Fibroblast of upper back skin (primary cell): ENCODE measurements at places on chromosomes 13 and 19.
A peak's percentile ranks its signal among the peaks of the same experiment; 100 is the strongest.

- DNase-seq, result peak; percentile 41
Measured at GRCh38 chr19:45591004-45591637, 6.5 kb upstream of the OPA3 start.

- no peak for DNase-seq
Measured at GRCh38 chr13:75506018-75506417, 24.0 kb upstream of the TBC1D4 start.

DNA sequence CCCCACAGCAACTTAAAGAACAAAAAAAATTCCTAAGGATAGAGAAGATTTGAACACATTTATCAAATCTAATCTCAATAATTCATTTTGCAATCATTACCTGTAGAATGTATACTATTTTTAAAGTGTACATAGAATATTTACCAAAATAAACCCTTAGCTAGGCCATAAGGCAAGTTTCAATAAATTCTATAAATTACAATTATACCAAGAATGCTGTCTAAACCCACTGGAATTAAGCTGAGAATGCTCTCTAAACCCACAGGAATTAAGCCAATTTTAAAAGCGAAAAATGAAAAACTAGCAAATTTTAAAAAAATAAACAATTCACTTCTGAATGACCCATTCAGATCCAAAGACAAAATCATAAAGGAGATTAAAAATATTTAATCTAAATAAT, 540.4 kb upstream of the NBEA start:
- DNase-seq, result peak; percentile 28

- no peak for DNase-seq
Measured at GRCh38 chr19:47113850-47114651, 475 bp upstream of the ZC3H4 start.

GRCh38 chr13:110199046-110199831, 107.7 kb downstream of the COL4A1 start:
- DNase-seq, result no peak
